CD8-positive, alpha-beta T cell (primary cell): ENCODE measurements at places on chromosomes 6 and 20.

DNA sequence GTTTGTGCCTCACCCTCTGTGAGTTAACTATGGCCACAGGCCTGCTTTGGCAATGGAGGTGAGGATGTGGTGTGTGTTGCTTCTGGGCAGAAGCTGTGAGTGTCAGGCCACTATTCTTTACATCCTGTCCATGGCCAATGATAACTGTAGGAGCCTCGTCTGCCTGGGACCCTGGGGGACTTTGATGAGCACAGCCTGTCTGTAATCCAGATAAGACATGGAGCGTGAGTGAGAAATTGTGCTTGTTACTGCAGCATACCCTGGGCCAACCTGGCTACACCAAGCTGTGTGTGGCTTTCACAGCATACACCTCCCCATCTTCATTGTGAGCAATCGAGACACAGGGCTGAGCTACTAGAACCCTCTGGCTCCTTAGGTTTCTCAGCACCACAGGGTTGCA lies 150.4 kb downstream of the MYLK4 start:
- no peak for DNase-seq

- DNase-seq: no peak
These were observed 13.9 kb downstream of the FILIP1 start for GRCh38 chr6:75479712-75480111.

DNA sequence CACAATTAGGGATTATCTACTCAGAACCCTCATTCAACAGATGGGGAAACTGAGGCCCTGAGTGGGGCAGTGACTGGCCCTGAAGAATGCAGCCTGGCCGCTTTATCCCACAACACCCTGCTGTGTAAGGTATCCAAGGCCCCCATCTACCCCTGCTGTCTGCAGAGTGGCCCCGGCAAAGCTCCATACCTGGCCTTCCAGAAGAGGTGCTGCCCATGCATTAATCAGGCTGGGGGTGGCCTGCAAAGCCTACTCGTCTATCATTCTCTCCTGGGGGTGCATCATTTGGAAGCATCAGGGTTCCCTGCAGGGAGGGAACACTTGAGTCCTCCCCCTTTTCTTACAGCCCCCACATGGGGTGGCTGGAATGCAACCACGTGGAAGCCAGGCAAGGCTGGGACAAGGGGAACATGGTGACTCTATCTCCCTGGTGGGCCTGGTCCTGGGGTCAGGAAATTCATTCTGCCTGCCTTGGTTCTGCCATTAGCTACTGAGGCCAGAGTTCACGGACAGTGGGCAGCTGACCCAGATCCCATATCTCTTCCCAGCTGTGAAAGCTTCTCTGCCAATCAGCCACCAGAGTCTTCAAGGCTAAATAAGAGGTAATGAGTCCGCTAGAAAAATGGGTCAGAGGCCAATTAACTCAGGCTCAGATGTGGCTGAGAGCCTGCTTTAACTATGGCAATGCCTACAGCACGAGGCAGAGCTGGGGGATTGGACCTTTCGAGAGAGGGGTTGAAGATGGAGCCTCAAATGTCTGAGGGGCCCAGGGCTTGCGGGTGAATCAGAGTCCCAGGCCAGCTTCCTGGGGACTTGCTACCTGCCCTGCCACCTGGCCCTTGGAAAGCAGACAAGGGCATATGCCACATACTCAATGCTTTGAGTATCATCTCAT lies 72.3 kb upstream of the TOX2 start:
- DNase-seq: no peak

GRCh38 chr6:70353448-70353847 lies 50.6 kb upstream of the COL9A1 start:
- no peak for DNase-seq

GRCh38 chr20:20683481-20684321 lies 28.7 kb downstream of the RALGAPA2 start:
- no peak for DNase-seq

- no peak for DNase-seq
These were observed 117.0 kb downstream of the MAP3K7 start for GRCh38 chr6:90469906-90470305.
